ENCODE measurements at places on chromosomes 7 and 10. TPM values are rescaled to one million over a fixed set of nuclear protein-coding genes. Genes with fewer than 3 reads are reported as not detected.
A peak's percentile ranks its signal among the peaks of the same experiment; 100 is the strongest.

- DNase-seq: no peak
Observed at GRCh38 chr7:28314841-28315240, 97.5 kb upstream of the CREB5 start.

DNA sequence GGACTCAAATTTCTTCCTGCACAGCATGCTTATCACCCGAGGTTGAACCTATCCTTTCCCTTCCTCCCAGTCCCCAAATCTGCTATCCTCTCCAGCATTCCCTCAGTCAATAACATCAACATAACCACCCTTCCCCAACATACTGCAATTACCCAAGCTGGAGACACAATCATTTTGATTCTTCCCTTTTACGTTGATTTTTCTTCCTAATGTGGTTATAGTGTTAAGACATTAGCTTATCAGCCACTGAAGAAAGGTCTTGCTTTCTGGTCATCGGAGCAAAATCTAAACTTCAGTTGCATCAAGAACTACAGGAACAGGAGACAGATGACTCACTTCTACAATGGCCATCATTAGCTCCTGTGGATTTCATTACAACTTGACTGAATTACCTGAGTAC, 3.5 kb upstream of the HBP1 start:
- no peak for DNase-seq

Gene CELF2
- total RNA-seq: 10.6 TPM

Gene ERVW-1
- total RNA-seq: not detected

Gene NPSR1
- not detected for total RNA-seq

Gene MRC1
- total RNA-seq: not detected

DNA sequence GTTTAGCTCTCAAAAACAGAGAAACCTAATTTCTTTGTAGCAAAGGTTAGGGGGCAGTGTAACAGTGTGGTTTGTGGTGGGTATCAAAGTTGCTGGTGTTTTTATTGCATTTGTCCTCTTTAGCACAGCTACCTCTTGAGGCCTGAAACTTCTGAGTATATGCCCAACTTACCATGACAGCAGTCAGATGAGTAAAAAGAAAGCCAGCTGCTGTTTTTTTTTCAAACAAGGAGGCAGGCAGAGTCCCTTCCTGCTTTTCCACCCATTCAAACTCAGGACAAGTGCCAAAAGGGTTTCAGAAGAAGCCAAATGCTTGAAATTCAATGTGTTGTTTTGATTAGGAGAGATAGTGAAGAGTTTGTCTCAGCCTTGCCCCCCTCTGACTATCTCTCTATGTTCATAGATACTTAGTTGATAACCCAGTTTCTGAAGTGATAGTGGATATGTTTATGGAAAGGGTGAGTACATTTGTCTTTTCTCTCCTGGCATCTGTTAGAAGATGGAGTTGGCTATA, 23.1 kb downstream of the GBF1 start:
- peak; percentile 68 for DNase-seq

DNA sequence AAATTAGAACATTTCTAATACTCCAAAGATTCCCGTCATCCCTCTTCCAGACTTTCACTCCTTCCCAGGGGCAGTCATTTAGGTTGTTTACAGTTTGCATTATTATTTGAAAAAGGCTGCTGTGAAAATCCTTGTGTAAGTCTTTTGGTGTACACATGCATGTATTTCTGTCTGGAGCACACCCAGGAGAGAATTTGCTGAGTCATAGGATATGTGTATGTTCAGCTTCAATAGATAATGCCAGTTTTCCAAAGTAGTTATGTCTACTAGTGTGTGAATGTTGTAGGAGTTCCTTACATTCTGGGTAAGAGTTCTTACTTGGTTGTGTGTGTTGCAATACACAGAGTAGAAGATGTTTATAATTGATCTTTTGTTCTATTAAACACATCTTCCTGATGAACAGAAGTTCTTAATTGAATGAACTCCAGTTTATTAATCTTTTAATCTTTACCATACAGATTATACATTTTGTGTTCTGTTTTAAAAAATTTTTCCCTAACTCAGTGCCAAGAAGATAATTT, 25.3 kb downstream of the CROT start:
- peak; percentile 43 for DNase-seq

Gene UCN3
- total RNA-seq: not detected

Measured in GM23248 (cell line).